ENCODE measurements at places on chromosomes 13 and 19. TPM values are rescaled to one million over a fixed set of nuclear protein-coding genes. Genes with fewer than 3 reads are reported as not detected.
A peak's percentile ranks its signal among the peaks of the same experiment; 100 is the strongest.

DNA sequence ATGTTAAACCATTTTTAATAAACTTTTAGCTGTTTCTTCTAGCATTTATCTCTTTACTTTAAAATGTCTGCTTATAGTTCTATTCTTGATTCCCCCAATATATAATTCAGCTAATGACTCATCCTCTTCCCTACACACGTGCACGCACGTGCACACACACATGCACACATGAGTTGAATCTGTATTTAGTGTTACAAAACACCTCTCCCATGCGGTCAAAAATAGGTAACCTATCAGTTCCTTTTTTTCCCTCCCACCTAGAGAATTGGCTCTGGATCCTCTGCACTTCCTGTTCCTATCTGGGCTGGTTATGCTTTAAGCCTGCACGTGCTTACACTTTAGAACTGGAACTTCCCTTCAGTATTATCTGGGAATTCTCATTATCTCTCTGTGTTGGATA, 144.1 kb downstream of the PAN3 start:
- DNase-seq: no peak

DNA sequence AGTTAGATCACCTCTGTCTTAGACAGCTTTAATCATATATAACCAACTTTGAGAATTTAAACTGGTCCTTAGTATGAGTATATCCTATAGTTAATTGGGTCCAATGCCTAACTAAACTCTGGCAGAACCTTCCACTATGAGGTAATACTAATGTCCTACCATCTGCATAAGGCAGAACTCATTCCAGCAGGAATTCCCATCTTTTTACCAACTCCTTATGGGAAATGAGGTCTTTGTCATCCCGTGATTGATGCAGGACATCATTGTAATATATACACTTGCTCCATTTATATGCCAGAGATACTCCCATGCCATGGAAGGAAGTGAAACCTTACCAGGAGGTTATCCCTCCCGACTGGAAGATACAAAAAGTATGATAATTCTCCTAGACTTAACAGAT, 2.8 kb downstream of the KCTD4 start:
- DNase-seq: no peak

ZNF99 gene
- total RNA-seq: not detected

GRCh38 chr13:58704953-58705352, 1073.4 kb downstream of the PCDH17 start:
- DNase-seq: no peak

DAZAP1 gene
- 265 TPM for total RNA-seq

DNA sequence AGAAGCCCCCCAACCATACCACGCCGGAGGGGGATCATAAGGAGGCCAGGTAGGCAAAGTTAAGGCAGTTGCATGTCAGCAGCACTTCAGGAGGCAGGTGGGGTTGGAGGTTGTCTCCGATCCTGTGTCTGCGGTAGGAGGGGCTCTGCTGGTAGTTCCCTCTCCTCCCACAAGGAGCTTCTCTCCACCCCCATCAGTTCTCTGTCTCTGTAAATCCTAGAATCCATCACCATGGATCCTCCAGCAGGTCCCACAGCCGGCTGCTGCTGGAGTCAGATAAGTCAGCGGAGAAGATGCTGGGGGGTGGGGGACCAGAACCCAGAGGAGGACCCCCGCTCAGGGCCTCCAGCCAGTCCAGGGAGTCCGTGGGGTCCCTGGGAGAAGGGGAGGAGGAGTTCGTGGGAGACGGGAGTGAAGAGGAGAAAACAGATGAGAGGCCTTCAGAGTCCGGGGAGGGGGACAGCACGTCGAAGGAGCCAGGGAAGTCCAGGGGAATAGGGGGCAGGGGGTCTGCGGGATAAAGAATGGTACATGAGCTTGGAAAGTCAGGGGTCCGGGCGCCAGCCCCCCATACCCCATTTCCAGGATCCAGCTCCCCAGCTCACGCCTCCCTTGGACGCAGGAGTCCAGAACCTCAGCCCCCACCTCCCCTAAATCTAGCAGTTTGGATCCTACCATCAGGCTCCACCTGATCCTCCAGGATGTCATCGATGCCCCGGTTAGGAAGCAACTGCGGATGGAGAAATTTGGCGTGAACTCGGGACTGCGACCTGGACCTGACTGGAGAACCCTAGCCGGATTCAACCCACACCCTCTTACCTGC, 6.3 kb downstream of the MAMSTR start:
- DNase-seq: peak; percentile 83

CEACAM3 gene
- not detected for total RNA-seq

ZNF587B gene
- 41.8 TPM for total RNA-seq

- no peak for DNase-seq
Observed at GRCh38 chr13:113766035-113766800, 7.2 kb downstream of the TMEM255B start.

LGALS14 gene
- not detected for total RNA-seq

- DNase-seq: no peak
Observed at GRCh38 chr13:32316028-32316339, 676 bp downstream of the BRCA2 start.

GRCh38 chr19:4115818-4116385, 8.0 kb downstream of the MAP2K2 start:
- DNase-seq: no peak

GRCh38 chr19:771332-771785, 20.4 kb downstream of the MISP start:
- DNase-seq: peak; percentile 64

GRCh38 chr19:18464646-18465045, 26.7 kb upstream of the ISYNA1 start:
- DNase-seq: no peak

Data from H9 (cell line).